DMS79 (cell line): ENCODE measurements at places on chromosomes 4 and X.

- no peak for DNase-seq
Observed at GRCh38 chr4:1072830-1073446, 40.4 kb downstream of the RNF212 start.

DNA sequence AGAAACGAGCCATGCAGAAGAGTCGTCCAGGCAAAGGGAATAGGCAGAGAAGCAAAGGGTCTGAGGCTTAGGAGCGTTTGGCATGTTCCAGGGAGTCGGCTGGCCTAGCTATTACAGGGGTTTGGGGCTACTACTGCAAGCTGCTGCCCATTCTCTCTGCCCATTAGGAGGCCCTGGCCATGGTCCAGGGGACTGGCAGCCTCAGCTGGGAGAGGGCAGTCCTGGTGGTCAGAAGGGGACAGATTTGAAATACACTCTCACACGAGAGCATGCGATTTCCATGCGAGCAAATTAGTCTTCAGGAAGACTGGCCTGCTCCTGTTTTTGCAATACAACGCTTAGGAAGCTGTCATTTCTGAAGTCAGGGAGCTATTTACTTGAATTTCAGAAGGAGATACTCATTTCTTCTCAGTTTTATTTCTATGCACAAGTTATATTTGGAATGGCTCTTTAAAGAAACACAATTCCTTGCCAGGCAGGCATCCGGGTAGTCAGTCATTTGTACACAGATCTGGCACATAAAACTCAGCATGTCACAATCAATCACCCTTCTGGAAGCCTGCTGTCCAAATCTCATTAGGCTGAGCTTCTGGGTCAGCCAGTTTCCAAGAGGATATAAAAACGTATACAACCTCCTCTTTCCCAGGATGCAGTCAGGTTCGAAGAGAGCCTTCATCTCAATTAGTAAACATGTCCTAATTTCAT is 27.0 kb downstream of the PROM1 start:
- no peak for DNase-seq

GRCh38 chr4:73392936-73393335 is 11.2 kb upstream of the ALB start:
- DNase-seq, result no peak

- DNase-seq, result no peak
Observed at GRCh38 chr4:14375816-14376215, 626.5 kb upstream of the CPEB2 start.

- no peak for DNase-seq
Observed at GRCh38 chr4:53932796-53933610, 131.4 kb downstream of the CHIC2 start.

GRCh38 chr4:142698552-142698951 is 147.5 kb downstream of the INPP4B start:
- no peak for DNase-seq

DNA sequence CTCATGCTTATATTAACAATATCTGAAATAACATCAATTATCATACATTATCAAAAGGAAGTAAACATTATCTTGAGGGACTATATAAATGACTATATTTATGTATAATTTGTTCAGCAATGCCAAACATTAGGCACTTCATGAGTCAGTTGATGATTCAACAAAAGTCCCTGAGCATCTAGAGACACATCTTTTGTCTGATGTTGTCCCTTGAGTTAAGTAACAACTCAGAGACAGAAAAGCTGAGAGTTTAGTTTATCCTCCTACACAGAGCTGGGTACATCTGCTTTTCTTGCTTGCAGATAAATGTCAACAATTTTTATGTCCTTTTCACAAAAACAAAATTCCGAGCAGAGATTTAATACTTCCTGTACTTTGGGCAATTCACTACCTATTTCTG is 311.1 kb downstream of the INPP4B start:
- DNase-seq, result no peak

- no peak for DNase-seq
Observed at GRCh38 chr4:123638834-123639233, 242.2 kb downstream of the SPRY1 start.

- DNase-seq, result no peak
Observed at GRCh38 chr4:777520-778262, 48.2 kb downstream of the CPLX1 start.
